ENCODE measurements at places on chromosomes 1 and 21.

GRCh38 chr1:95034506-95034905, 38.2 kb downstream of the ALG14 start:
- DNase-seq, result peak; percentile 45

DNA sequence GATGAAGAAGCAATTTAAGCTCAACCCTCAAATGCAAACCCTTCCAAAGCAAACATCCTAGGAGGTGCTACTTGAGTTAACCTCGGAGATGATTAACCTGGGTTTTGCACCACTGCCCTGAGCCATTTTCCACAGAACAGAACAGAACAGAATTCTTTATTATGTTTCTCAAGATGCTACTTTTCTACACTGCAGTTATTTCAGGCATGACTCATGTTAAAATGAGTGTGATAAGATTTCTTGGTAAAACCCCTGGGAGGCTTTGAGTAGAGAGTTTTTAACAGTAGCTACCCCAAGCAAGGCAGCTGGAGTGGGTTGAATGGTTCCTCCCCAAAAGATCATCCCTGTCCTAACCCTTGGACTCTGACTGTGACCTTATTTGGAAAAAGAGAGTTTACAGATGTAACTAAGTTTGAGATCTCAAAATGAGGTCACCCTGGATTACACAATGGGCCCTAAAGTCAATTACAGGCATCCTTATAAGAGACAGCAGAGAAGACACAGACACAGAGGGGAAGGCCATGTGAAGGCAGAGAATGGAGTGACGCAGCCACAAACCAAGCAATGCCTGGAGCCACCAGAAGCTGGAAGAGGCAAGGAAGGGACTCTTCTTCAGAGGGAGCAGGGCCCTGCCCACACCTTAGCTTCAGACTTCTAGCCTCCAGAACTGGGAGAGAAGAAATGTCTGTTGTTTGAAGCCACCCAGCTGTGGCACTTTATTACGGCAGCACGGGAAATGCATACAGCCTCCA, 153.4 kb downstream of the ETS2 start:
- DNase-seq, result peak; percentile 96

GRCh38 chr1:20983297-20983889, 193.3 kb downstream of the EIF4G3 start:
- DNase-seq, result no peak

DNA sequence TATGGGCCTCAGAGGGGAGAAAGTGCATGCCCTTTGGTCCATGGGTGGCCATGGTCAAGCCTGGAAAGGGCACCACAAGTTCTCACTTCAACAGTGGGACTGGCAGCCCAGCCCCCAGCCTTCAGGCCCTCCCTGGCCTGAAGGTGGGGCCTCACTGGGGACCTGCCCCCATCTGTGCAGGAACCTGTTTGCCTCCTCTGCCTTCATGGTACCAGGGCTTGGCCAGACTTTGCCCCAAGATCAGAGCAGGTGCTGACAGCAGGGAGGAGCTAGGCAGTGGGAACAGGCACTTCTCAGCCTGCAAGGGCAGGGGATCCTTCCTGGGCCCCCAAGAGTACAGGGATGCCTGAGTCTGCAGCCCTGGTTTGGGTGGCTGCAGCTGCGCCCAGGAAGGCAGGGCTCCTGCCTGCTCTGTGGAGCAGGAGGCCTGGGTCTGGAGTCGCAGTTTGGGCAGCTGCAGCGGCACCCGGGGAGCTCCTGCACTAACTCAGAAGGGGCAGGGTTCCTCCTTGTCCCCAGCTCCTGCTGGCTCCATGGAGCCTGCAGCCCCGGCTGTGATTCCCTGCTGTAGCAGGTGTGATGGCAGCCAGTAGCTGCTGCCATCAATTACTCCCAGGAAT, 460.1 kb upstream of the NCAM2 start:
- DNase-seq, result no peak
